ENCODE measurements at places on chromosomes 2 and 18. TPM values are rescaled to one million over a fixed set of nuclear protein-coding genes. Genes with fewer than 3 reads are reported as not detected.

The GPR155 gene
- total RNA-seq, result 9.3 TPM

The SCG2 gene
- total RNA-seq, result not detected

The TMEM214 gene
- 53.7 TPM for total RNA-seq

The AAK1 gene
- 16.2 TPM for total RNA-seq

The PDE1A gene
- 1.1 TPM for total RNA-seq

The OXER1 gene
- total RNA-seq, result 29.7 TPM

The PARD6G gene
- 2.3 TPM for total RNA-seq

Measured in left lobe of liver (tissue), 2 donors.